Upper lobe of left lung (tissue), 6 donors: ENCODE measurements at places on chromosomes 7 and 10. TPM values are rescaled to one million over a fixed set of nuclear protein-coding genes. Genes with fewer than 3 reads are reported as not detected.

DNA sequence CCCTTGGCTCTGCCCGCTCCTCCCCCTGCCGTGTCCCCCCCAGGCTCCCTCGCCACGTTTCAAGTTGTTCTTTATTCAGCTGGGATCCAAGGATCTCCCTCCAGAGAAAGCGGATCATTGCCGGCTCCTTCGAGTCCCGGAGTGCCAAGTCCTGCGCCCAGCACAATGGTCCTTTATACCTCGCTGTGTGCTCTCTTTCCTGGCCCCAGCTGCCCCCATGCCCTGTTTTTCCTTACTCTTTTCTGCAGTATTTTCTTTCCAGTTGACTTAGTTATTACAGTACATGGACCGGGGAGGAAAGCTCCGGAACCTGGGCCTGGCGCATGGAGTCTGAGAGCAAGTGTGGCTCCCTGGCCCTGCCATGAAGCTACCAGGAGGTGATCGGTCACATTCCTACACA is 88.1 kb upstream of the KMT2C start:
- no peaks in the 10 kb centered on the region for H3K27me3 ChIP-seq
- H3K27ac ChIP-seq: no peak overlapping the region
- DNase-seq: no peak
- no peaks in the 10 kb centered on the region for H3K4me1 ChIP-seq
- H3K4me3 ChIP-seq: no peak overlapping the region

GRCh38 chr7:130896051-130896881 is 162.3 kb upstream of the KLF14 start:
- peaks cover 53% of the 10 kb centered on the region for H3K36me3 ChIP-seq
- no peak overlapping the region for H3K4me3 ChIP-seq
- peak overlapping the region; percentile 57 for H3K27ac ChIP-seq
- no peaks in the 10 kb centered on the region for H3K27me3 ChIP-seq
- peaks cover 86% of the 10 kb centered on the region for H3K4me1 ChIP-seq

DNA sequence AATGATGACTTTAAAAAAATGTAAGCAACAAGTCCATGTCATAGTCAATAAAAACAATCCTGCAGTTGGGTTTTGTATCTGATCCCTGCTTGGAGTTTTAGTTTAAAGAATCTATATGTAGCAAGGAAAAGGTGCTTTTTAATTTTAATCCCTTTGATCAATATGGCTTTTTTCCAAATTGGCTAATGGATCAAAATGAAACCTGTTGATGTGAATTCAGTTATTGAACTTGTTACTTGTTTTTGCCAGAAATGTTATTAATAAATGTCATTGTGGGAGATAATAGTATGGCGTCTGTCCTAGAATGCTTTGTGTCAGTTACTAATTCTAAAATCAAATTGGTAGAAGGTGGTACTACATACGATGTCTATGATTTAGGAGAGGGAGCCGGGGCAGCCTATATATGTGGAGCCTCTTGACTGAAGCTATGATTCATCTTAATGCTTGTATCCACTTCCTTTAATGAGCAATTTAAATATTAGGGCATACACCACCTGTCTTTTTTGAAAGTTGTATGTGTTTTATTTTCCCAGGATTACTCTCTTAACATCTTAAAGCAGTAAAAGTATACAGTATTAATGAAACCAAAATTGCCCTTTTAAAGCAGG is 10.3 kb upstream of the PBLD start:
- H3K4me1 ChIP-seq: peaks cover 8% of the 10 kb centered on the region
- H3K27me3 ChIP-seq: no peaks in the 10 kb centered on the region
- no peak overlapping the region for H3K4me3 ChIP-seq
- DNase-seq: no peak
- no peak overlapping the region for H3K27ac ChIP-seq

DNA sequence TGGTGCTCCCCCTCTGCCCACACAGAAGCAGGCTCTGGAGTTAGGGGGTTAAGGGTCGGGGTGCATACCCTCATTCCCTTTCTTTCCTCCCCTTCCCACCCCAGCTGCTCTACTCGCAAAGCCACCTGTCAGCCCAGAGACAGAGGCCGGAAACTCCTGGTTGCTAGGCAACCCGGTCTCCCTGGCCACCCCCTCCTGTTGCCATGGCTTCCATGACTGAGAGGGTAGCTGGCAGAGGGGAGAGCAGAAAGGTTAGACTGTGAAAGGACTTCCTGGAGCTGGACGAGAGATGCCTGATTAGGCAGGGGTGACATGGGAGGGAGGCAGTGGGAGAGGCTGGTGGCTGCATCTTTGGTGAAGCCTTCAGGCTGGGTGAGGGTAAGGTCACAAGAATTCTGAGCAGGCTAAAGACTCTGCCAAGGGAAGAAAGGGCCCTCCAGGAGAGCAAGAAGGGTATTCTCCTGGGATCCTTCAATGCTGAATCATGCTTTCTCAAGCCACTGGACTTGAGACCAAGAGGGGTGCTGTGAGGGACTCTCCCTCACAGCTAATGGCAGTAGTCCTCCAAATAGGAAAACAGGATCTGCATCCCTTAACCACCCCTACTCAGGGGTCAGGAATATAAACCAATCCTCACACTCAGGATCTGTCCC is 5.4 kb downstream of the PSD start:
- DNase-seq: no peak
- no peak overlapping the region for H3K27ac ChIP-seq
- peaks cover 25% of the 10 kb centered on the region for H3K4me1 ChIP-seq
- H3K27me3 ChIP-seq: peaks cover 42% of the 10 kb centered on the region

- no peaks in the 10 kb centered on the region for H3K27me3 ChIP-seq
- H3K4me3 ChIP-seq: no peak overlapping the region
- no peaks in the 10 kb centered on the region for H3K36me3 ChIP-seq
- H3K4me1 ChIP-seq: no peaks in the 10 kb centered on the region
- H3K27ac ChIP-seq: no peak overlapping the region
Measured at GRCh38 chr7:152987656-152988055, 228.1 kb downstream of the ACTR3B start.

GRCh38 chr10:103661198-103661950 is 167.9 kb downstream of the NEURL1 start:
- peak; percentile 89 for DNase-seq
- no peaks in the 10 kb centered on the region for H3K27me3 ChIP-seq
- H3K27ac ChIP-seq: peak overlapping the region; percentile 92
- peaks cover 17% of the 10 kb centered on the region for H3K4me1 ChIP-seq
- peaks cover 7% of the 10 kb centered on the region for H3K36me3 ChIP-seq

- no peak for DNase-seq
- H3K36me3 ChIP-seq: no peaks in the 10 kb centered on the region
- H3K4me3 ChIP-seq: no peak overlapping the region
- H3K27ac ChIP-seq: no peak overlapping the region
Measured at GRCh38 chr7:28161331-28161730, 19.3 kb downstream of the JAZF1 start.

GRCh38 chr10:117928741-117929140 is 118.0 kb downstream of the RAB11FIP2 start:
- H3K4me3 ChIP-seq: no peak overlapping the region
- H3K27me3 ChIP-seq: no peaks in the 10 kb centered on the region
- no peak for DNase-seq
- no peaks in the 10 kb centered on the region for H3K4me1 ChIP-seq

DNA sequence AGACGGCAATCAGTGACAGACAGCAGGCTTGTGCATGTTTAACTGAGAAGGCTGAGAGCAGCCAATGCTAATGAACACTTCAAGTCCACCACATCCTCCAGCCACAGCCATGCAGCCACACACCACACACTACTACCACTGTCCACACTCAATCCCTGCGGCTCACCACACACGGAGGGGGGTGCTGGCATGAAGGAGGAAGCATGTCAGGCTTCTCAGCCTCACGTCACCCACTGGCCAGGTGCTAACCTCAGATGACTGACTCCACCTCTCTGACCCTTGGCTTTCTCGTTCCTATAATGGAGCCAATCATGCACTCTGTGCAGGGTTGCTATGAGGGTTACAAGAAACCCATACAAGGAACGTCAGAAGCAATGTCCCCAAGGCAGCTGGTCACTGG is 165.4 kb upstream of the RNF32 start:
- H3K4me1 ChIP-seq: no peaks in the 10 kb centered on the region
- H3K27me3 ChIP-seq: no peaks in the 10 kb centered on the region
- DNase-seq: no peak
- no peak overlapping the region for H3K4me3 ChIP-seq

DNA sequence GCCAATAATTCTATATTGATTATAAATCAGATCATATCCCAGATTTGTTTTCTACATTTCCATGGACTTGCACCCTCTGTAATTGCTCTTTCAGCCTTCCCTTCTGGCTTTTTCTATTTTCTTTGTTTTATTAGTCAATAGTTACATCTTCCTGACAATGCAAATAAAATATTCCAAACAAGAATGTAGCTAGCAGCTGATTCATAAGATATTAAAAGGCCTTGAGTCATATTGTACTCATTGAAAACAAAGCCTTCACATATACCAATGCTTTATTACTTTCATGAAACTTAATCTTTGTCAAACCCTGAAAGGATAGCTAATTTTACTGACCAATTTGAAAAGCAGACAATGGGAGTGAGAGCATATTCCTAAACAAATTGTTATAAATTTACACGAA is 10.7 kb upstream of the SFMBT2 start:
- no peak overlapping the region for H3K4me3 ChIP-seq
- H3K36me3 ChIP-seq: no peaks in the 10 kb centered on the region
- no peaks in the 10 kb centered on the region for H3K27me3 ChIP-seq
- no peaks in the 10 kb centered on the region for H3K4me1 ChIP-seq

DNA sequence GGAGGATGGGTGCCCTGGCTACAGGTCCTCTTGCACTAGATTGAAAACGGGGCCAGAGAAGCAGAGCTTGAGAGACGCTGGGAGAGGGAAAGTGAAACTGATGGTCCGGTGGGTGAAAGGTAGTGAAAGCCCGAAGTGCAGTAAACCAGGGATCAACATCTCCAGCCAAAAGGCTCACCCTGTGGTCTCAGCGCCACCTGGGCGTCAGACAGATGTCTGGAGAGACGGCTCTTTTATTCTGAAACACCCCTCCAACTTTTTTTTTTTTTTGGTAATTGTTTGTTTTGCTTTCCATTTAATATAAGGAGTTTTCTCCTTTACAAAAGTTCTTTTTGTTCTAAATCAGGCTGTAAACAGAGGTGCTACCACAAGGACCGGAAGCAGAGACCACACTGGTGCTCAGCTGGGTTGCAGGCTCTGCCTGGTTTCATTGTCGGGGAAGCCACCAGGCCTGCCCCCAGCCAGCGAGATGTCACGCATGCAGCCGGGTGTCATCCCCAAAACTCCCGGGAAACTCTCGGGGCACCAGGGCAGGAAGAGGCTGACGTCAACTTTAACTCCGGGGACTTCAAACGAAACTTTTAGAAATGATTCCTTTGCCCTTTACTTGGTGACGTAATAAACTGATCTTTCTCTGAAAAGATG is 11.2 kb downstream of the IL2RA start:
- peak overlapping the region; percentile 86 for H3K27ac ChIP-seq
- no peak overlapping the region for H3K4me3 ChIP-seq
- no peaks in the 10 kb centered on the region for H3K36me3 ChIP-seq
- H3K4me1 ChIP-seq: peaks cover 47% of the 10 kb centered on the region

GRCh38 chr7:127877951-127878350 is 153.3 kb downstream of the LRRC4 start:
- H3K4me1 ChIP-seq: peaks cover 6% of the 10 kb centered on the region
- H3K27ac ChIP-seq: no peak overlapping the region
- no peak overlapping the region for H3K4me3 ChIP-seq
- no peaks in the 10 kb centered on the region for H3K36me3 ChIP-seq
- no peak for DNase-seq

- H3K4me3 ChIP-seq: no peak overlapping the region
- no peak overlapping the region for H3K27ac ChIP-seq
- no peaks in the 10 kb centered on the region for H3K4me1 ChIP-seq
- no peaks in the 10 kb centered on the region for H3K27me3 ChIP-seq
- H3K36me3 ChIP-seq: no peaks in the 10 kb centered on the region
Measured at GRCh38 chr7:32385316-32385956, 104.7 kb downstream of the LSM5 start.

DNA sequence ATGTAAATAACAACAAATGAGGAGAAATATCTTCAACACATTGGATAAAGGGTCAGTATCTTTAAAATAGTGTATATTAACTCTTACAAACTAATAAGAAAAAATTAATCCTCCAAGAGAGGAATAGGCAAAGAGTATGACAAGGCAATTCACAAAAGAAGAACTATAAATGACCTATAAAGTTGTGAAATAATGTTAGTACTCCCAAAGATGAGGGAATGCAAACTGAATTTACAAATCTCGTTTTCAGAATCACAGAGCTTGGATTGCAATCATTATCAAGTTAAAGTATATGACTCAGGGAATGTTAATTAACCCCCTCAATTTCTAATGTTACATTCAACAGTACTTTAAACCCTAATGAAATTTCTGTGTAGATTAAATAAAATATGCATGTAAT is 87.3 kb upstream of the TARP start:
- H3K27ac ChIP-seq: no peak overlapping the region
- DNase-seq: no peak
- H3K36me3 ChIP-seq: no peaks in the 10 kb centered on the region
- H3K4me1 ChIP-seq: peaks cover 10% of the 10 kb centered on the region

DNA sequence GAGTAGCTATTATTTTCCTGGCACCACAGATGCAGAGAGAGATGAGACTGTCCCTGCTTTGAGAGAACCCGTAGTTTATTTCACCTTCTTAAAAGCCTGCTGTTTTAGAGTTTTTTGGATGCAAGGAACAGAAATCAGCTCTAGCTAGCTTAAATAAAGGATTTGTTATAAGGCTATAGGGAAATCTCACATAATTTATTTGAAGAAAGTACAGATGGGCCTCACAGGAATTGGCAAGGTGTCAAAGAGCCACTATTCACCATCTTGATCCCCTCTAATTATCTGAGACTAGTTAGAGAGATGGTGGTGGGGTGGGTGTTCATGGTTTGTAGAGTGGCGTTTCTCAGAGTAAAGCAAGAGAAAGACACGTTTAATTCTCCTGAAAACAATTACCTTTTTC is 7.3 kb downstream of the KMT2E start:
- peaks cover 80% of the 10 kb centered on the region for H3K4me1 ChIP-seq
- H3K27me3 ChIP-seq: no peaks in the 10 kb centered on the region
- DNase-seq: no peak
- H3K27ac ChIP-seq: peak overlapping the region; percentile 58
- no peak overlapping the region for H3K4me3 ChIP-seq

VIM gene
- 999 TPM for total RNA-seq

PTPRZ1 gene
- 0.57 TPM for total RNA-seq

FAM3C gene
- 10.5 TPM for total RNA-seq

CALHM2 gene
- 44.0 TPM for total RNA-seq

OR6V1 gene
- not detected for total RNA-seq

CCL24 gene
- 1.4 TPM for total RNA-seq

LOXL4 gene
- 4.2 TPM for total RNA-seq

CFAP43 gene
- total RNA-seq: 8.1 TPM

KLF14 gene
- total RNA-seq: 0.20 TPM
